ENCODE measurements at places on chromosomes 7 and 10.

- no peak for DNase-seq
Measured at GRCh38 chr10:43323245-43323644, 48.2 kb upstream of the FXYD4 start.

- DNase-seq, result no peak
Measured at GRCh38 chr7:115007751-115008150, 85.9 kb downstream of the MDFIC start.

DNA sequence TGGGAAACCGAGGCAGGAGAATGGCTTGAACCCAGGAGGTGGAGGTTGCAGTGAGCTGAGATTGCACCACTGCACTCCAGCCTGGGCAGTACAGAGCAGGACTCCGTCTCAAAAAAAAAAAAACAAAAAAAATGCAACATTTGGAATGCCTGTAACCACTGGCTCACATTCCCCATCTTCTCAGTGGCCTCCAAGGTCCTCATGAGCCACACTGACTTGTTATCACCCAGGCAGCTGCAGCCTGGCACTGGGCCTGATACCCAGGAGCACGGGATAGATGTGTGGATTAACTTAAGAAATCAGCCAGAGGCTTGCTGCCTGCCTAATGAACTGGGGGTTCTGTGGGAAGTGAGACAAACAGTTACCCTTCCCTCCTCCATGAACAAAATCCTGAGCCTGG lies 23.0 kb downstream of the JCAD start:
- no peak for DNase-seq

DNA sequence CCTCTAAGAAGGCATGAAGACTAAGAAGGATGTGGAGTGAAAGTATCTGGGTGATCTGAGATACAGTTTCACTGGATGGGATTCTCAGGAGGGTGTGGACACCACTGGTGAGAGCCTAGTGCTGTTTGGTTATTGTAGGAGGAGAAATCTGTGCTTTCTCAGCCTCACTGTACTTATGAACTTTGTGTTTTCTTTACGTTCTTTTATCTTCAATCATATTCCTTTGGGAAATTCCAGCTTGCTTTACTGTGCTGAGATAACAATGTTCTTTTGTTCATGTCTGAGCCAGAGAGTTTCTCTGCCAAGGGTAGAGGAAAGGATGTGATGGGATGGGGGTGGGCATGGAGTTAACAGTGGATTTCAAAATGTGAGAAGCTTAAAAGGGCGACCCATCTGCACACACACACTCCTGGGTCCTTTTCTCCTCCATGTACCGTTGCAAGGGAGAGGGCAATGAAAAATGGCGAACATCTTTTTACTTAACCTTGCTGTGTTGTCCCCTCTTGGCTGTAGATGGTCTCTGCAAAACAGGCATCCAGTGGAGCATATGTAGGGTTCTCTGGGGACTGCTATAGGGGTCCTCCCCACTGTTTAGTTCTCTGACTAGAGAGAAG lies 25.0 kb upstream of the TAX1BP1 start:
- DNase-seq, result no peak

GRCh38 chr10:31055573-31056251 lies 24.0 kb upstream of the ZNF438 start:
- DNase-seq, result no peak

GRCh38 chr10:90968328-90969081 lies 47.6 kb upstream of the ANKRD1 start:
- DNase-seq, result no peak

Measured in NCI-H146 (cell line).